ENCODE measurements at places on chromosomes 12 and 14.

DNA sequence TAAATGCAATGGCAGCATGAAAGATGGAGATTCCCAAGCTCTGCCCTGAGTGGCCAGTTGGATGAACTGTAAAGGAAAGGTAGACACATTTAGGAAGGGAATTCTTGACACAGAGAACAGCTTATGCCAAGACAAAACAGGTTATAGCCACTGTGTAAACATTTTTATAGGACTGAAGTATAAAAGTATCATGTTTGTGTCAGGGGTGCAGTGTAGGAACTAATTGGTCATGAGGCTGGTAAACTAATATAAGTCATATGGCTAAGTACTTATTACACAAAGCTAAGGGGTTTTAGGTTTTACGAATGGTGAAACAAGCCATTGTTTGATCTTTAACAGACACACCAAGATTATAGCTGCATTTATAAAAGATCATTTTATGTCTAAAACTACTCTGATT, 207.7 kb upstream of the SLC16A7 start:
- DNase-seq, result no peak

GRCh38 chr14:50265029-50265428, 33.7 kb upstream of the SOS2 start:
- no peak for DNase-seq

DNA sequence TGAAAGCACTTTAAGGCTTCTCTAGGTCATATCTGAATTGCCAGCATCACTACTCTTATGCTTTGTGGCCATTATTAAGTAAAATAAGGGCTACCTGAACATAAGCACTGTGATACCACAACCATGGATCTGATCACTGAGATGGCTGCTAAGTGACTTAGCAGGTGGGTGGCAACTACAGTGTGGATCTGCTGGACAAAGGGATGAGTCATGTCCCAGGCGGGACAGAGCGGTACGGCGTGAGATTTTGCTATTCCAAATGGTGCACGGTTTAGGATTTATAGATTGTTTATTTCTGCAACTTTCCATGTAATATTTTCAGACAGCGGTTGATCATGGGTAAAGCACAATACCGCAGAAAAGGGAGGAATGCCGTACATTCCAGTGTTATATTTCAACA, 39.4 kb downstream of the MLXIP start:
- no peak for DNase-seq

DNA sequence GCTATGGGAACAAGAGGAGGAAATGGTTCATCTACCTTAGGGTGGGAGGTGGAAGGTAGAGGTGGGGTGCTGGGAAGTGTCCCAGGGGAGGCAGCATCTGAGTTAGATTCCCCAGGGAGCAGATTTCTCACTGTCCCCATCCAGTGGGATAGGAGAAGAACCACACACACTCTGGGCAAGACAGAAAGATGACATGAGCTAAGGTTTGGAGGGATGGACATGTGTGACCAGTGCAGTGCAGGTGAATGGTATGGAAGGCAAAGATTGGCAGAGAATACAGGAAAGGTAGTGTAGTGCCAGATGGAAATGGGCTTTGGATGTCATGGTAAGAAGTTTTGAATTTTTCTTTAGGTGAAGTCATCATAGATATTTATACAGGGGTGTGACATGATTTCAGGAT, 11.3 kb upstream of the DUSP6 start:
- DNase-seq, result no peak

DNA sequence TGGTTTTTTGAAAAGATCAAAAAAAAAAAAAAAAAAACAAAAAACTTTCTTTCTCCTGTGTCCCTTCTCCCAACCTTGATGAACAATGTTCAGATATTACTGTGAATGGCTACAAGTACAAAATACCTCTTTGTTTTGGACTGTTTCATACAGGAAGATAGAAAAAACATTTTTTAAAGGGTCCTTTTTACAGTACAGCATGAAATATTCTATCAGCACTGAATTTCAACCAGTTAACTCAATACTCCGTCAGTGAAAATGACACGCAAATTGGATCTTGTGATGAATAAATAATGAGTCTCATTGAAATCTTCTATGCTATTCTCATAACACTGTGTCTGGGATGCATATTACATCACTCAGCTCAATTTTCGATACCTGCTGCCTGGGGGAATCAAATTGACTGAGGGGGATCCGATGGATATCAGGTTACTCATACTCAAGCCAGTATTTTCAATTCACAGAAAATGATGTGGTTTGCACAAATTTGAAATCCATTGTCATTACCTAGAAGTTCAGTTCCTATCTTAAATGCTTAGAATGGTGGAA, 179.6 kb downstream of the TMTC2 start:
- DNase-seq, result no peak

DNA sequence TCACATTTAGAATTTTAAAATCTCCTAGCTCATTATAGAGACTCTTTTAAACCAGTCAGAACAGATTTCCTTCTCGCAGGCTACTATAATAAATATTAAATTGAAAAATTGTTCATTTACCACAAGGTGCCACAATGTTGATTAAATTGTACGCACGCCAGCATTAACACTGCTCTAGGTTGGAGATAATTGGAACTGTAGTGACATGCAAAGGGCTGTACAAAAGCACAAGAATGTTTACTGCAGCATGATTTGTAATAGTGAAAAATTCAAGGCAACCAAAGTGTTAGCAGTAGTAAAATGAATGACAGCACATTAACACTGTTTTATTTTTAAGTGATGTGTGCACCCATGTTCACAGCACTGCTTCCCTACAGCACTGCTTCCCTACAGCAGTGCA, 52.5 kb downstream of the TMEM132D start:
- DNase-seq, result no peak

- no peak for DNase-seq
These were observed 91.8 kb downstream of the ST8SIA1 start for GRCh38 chr12:22242726-22243125.

DNA sequence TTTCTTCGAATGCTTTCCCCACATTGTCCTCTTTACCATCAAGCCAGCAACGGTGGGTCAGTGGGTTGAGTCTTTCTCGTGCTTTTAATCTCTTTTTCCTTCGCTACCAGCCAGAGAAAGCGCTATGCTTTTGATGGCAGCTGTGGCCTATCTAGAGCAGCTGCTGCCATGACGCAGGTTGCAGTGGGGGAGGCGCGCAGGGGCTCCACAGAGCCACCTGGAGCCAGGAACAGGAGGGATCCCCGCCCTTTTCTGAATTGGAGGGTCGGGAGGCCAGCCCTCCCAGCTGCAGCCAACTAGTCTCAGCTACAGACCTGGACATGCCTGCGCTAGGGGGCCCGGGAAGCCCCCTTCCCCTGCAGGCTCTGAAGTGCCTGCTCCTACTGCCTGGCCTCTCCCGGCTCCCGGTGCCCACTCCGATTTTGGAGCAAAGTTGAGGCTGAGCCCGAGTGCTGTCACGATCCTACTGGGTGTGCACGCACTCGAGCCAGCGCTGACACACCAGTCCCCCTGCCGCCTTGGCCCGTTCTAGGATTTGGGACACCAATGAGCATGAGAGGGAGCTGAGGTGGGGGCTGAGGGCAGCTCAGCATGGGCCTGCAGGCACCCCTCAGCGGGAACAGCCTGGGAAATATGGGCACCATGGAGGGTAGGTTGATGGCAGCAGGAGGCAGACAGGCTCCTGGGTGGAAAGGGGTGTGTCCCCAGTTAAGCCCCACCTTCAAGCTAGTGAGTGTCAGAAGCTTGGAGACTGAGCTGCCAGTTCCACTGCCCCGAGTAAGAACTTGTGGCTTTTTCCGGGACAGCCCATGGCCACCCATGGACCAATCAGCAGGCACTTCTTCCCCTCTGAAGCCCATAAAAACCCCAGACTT, 784.2 kb downstream of the SLC6A15 start:
- no peak for DNase-seq

- DNase-seq, result no peak
These were observed 200.9 kb downstream of the TMEM132C start for GRCh38 chr12:128467882-128468281.

DNA sequence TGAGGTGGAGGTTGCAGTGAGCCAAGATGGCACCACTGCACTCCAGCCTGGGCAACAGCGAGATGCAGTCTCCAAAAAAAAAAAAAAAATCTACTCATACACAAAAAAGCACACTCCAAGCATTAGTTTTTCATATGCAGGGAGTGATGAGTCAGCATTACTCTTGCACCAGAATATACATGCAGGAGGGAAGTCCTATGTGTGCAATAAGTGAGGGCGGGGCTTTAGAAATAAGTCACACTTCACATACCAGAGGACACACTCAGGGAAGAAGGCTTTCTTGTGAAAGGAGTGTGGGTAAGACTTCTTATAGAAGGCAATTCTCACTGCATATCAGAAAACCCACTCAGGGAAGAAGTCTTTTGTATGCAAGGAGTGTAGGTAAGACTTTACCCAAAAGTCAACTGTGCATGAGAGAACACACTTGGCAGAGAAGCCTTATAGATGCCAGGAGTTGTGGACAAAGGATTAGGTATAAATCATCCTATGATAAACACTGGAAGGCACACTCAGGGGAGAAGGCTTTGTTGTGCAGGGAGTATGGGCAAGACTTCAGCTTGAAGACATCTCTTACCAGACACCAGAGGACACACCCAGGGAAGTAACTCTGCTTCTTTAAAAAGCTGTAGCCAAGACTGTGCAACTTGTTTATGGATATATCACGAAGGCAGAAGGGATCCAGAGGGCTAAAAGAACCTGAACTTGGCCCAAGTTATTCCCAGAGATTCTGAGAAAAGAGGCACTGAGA, 50.5 kb downstream of the ATF7 start:
- no peak for DNase-seq

- DNase-seq, result no peak
These were observed 9.1 kb downstream of the MEG3 start for GRCh38 chr14:100834794-100835547.

DNA sequence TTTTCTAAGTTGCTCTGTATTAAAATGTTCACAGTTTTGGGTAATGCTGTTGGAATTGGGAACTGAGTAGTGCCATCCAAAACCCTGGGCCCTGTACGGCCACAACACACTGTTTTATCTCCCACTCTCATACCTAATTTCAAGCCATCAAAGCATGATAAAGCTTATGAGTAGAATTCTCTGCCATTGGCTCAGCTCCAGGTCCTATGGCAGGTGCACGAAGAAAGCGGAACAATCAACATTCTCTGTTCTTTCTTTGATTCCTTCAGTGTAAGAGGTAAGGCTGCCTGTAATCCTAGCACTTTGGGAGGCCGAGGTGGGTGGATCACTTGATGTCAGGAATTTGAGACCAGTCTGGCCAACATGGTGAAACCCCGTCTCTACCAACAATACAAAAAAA, 394.9 kb downstream of the CCDC91 start:
- no peak for DNase-seq

DNA sequence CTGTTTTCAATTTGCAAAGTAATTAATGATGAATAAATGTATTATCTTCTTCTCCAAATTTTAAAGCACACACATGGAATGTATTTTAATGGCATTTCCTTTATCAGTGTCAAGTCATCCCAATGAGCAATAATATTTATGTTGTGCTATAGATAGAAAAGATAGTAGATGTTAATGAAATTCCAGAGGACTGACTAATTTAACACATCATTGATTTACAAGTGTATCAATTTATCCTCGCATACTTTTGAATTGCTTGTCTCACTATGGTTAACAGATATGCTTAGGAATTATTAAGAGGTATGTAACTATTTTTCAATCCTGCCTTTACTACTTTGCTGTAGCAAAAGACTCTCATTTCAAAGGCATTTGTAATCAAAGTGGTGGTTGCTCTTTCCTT, 842.9 kb downstream of the SLC6A15 start:
- DNase-seq, result no peak

DNA sequence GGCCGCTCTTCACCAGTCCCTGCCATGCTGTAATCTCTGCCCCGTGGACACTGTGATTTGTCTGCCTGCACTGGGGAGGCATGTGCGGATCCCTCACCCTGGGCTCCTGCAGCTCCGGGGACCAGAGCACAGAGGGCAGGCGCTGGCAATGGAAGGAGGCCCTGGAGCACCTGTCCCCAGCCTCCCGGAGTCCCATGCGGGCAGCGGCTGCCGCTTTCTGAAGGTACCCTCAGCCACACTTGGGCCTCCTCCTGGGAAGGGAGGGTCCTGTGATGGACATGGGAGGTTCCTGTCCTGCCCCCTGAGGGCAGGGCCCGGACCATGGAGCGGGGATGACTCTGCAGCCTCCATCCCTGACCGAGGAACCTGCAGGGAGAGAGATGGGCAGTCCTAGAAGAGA, 297.4 kb upstream of the SFSWAP start:
- no peak for DNase-seq

DNA sequence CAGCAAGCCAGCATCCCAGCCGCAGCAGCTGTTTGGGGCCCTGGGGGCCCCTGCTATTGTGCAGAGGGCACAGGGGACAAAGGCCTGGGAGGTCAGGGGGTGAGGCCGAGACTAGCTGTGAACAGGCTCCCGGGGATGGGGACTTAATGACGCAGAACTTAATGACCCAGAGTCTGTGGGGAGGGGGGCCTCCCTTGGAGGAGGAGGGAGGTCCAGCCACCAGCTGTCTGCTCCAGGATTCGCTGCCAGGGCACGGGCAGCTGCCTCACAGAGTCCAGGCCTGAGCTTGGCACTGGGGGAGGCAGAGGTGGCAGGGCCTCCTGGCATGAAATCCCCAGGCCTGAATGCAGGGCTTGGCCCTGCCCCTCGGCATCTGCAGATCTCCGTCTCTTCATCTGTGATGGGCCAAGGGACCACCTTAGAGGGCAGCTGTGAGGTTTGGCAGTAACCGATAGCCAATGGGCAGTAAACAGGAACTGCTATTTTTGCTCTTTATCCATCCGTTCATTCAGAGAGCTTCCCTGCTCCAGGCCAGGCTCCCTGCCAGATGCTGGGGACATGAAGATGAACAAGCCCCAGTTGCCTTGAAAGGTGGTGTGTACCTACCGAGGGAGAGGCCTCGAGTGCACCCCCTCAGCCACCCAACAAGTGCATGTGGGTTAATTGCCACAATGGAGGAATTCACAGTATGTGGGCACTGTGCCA, 6.7 kb downstream of the FAM222A start:
- DNase-seq, result no peak

DNA sequence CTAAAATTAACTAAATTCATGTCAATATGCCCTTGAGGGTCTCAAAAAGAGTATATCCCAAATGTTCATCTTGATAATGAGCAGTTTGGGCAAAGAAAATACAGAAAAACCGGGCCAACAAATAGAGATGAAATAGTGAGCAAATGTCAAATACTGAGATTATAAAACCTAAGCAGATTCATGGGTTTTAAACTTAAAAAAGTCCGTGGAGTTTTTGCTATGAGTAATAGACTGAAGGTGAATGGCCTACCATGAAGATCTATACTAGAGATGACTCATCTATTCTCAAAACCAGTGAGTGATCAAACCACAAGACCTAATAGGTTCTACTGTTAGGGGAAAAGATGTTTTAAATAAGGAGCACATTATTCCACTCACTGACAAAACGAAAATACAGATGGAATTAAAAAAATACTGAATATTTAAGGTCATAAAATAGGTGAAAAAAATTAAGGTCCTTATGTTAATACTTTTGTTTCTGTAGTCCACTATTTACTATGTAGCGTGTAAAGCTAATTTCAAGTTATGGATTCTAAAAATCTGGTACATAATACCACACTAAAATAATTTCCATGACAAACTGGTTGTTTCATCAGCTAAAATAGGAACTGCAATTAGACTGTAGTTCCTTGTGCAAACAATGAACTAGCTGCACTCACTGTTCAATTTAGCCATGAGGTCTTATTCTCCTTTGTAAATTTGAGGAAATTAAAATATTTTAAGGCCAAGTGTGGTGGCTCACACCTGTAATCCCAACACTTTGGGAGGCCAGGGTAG, 5.0 kb downstream of the HNRNPC start:
- DNase-seq, result no peak
